Fibroblast of skin of abdomen (primary cell): ENCODE measurements at places on chromosomes 3 and 15.

GRCh38 chr3:71759401-71759800, 5.7 kb downstream of the GPR27 start:
- DNase-seq, result no peak

- DNase-seq, result no peak
Observed at GRCh38 chr3:5006755-5007202, 27.5 kb downstream of the BHLHE40 start.

DNA sequence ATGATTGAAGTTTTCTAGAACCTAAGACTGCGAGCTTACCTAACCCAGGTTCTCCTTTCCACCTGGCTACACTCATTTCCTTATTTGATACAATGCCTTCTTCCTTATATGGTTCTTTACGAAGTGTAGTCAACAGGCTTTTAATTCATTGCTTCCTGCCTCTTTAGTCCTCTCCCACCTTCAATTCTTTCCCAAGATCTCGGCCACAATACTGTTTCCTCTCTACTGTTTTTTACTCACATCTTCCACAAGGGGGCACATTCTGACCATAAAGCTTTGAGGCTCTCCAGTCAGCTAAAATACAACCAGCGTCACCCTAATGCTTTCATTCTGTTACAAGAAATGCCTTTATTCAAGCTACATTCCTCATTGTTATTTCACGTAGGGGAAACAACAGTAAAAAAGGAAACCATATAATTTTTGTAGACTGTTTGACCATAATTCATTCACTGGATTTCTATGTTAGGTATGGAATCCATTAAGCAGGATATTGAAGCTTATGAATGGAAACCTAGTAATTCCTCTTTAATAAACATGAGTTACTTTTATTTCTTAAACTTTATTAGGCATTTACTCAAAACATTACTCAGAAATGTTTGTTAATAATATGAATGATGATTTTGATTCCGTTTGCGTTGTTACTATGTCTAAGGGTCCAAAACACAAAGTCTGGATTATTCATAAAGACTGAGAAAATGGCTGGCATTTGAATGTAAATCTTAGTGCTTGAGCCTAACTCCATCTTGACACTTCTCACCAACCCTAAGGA, 29.5 kb upstream of the VEPH1 start:
- peak; percentile 94 for DNase-seq

DNA sequence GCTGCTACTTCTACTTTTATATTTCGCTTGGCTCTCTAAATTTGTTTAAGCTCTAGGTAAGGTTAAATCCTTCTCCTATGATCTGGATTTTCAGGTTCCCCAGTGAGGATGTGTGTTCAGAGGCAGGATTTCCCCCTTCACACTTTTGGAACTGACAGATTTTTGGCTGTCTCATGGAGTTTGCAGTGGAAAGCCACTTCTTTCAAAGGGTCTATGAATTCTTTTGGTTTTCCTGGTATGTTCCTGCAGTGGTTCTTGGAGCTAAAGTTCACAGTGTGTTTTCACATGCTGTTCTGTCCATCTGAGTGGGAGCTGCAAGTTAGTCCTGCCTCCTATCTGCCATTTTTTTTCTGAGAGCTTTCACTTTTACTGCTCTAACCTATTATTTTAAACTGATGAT, 21.6 kb upstream of the TIGIT start:
- no peak for DNase-seq

GRCh38 chr3:195123281-195123691, 147.7 kb downstream of the XXYLT1 start:
- DNase-seq, result peak; percentile 82

GRCh38 chr15:41334293-41335120, 1.8 kb downstream of the NUSAP1 start:
- DNase-seq, result no peak

DNA sequence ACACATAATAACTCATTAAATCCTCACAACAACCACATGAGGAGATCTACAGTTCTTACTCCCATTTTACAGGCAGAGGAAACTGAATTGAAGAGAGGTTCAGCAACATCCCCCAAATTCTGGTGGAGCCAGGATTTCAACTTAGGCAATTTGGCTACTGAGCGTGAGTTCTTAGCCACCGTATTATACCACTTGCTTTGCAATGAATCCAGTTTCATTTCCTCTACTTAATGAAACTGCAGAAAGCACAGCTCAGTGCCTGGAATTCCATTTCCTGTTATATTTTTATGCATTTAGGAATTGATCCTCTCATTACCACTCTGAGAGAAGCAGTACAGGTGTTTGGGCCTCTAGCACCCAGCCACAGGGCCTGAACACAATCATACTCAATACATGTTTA, 4.3 kb downstream of the ZNF860 start:
- DNase-seq, result no peak

- no peak for DNase-seq
Observed at GRCh38 chr3:10328460-10329071, 7.7 kb upstream of the SEC13 start.

DNA sequence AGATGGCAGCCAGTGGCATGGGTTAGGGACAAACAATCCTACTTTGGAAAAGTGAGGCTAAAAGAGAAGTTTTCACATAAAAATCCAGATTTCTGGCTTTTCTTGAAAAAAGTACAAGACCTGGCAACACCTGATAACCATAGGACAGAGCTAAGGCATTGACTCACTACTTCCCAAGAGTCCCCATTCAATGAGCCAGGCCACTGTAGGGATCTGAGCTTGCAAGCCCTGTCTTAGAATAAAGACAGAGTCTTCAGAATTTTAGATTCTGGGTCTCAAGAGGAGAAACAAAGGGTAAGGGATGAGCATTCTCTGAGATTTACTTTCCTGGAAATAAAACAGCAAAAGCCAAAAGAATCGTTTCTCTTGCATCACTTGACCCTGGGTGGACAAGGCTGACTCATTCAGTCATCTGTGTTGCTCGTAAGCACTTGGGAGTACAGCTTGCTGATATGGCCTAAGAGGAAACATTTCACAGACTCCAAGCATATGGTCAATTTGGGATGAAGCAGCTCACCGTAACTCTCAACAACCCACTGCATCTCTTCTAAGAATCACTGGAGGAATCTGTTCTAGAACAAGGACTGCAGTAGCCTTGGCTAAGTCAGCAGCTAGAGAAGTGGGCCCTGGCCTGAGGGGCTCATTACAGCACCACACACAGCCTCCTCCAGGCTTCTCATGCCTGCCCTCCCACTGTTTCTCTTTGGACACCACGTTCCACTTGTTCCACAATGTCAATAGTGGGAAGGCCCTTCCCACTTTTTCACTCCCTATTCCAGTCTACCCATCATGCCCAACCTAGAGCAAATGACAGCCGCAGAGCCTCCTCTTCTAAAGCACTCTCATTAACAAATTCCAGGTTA, 86.2 kb downstream of the RFTN1 start:
- peak; percentile 83 for DNase-seq

DNA sequence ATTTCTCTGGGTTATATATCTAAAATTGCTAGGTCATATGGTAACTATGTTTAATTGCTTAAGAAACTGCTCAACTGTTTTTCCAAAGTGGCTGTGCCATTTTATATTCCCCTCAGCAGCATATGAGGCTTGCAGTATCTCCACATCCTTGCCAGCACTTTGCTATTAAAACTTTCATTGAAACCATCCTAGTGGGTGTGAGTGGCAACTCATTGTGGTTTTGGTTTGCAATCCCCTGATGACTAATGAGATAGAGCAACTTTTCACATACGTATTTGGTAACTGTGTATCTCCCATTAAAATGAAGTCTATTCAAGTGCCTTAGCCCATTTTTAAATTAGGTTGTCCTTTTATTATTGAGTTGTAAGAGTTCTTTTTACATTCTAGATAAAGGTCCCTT, 17.3 kb downstream of the KPNA1 start:
- DNase-seq, result peak; percentile 85

DNA sequence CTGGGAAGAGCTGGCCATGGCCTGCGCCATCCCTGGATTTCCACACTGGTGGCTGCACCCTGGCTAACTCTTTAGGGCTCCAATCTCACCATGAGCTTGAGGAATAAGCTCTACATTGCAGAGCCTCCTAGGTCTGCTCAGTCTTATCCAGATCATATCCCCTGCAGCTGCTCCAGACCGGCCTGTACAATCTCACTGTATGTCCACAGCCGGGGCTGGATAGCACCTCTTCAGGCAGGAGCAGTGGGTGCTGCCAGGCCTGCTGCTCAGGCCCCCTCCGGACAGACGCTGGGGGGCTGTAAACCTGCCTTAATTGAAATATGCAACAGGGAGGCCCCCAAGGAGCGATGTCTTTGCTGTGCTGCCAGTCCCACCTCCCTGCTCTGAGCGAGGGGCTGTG, 15.6 kb downstream of the INSYN1 start:
- DNase-seq, result no peak

GRCh38 chr15:42139596-42139995, 16.8 kb downstream of the PLA2G4F start:
- no peak for DNase-seq

- no peak for DNase-seq
Observed at GRCh38 chr15:96343113-96344059, 12.9 kb downstream of the NR2F2 start.

GRCh38 chr3:192410684-192410960, 316.7 kb downstream of the FGF12 start:
- no peak for DNase-seq

DNA sequence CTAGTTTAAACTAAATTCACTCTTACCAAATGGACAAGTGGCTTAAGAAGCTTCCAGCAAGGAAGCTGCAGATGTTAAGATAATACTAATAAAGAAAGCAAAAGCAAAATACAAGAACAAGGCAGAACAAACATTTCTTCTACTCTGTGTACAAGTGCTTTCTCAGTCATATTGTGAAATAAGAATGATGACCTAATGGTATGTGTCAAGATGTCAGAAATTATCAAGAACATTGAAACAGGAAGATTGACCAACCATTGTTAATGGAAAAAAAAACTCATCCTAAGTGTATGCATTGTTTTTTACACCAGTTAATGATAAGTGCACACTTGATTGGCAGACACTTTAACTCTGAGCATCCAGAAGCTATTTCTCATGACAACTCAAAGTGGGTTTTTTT, 65.4 kb upstream of the P2RY1 start:
- DNase-seq, result no peak

DNA sequence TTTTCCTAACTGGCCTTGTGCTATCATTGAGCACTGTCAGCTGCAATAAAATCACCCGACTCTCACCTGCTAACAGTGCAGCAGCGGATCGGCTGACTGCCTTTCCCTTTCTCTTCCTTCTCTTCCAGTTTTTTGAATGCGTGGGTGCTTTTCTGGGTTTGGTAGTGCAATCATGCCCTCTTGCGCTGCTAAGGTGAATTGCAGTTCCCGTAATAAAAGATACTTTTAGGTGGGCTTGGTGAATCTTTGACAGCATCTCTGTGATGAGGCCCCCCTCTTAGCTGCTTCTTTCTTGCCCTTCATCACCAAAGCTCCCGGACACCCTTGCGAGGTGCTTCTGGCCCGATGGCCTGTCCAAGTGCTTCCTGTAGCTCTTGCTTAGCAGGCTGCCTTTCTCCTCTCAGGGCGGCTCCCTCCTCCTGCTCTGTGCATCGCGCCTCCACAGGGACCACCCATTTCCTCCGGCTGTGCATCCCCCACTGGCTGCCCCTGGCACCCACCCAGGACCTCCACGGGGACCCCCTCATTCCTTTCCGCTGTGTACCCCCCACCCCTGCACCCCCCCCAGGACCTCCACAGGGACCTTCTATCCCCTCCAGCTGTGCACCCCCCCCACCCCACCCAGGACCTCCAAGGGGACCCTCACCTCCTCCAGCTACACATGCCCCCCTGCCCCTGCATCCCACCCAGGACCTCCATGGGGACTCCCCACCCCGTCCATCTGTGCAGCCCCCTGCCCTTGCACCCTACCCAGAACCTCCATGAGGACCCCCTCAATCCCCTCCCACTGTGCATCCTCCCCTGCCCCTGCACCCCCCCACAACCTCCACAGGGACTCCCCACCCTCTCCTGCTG, 50.8 kb upstream of the RPL32 start:
- peak; percentile 58 for DNase-seq

DNA sequence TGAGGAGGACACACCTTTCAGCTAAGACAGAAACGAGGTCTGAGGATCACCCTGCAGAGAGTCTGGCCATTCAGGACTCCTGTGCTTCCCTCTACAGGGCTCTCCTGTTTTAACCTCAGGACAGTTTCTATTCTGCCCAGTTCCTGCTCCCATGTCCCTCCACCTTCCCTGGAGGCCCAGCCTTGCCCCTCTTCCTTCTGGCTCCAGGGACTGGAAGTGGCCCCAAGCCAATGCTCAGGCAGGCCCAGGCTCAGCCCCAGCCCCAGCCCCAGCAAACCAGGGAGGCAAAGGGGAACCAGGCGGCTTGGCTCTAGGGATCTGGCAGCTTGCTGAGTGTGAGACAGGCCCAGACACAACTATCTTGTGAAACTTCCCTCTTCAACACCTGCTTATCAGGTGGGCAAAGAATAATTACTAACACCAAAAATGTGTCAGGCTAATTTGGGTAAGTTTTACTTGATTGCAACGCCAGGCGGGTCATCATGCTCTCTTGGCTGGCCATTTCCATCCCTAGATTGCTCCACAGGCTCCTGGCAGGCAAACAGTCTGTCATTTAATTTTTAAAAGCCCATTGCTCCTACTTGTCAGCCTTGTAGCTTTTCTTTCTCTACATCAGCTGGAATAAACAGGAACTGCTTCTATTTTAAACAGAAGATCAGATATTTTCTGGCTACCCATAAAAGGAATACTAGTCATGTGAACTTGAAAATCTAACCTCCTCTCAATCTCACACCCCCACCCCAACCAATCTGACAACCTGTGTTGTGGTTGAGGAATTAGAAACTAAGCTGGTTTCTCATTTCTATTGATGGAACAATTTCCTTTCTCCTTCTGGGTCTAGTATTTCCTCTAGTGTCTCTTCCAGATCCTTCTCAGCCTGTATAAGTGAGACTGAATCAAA, 33.5 kb downstream of the UPK1B start:
- DNase-seq, result no peak

DNA sequence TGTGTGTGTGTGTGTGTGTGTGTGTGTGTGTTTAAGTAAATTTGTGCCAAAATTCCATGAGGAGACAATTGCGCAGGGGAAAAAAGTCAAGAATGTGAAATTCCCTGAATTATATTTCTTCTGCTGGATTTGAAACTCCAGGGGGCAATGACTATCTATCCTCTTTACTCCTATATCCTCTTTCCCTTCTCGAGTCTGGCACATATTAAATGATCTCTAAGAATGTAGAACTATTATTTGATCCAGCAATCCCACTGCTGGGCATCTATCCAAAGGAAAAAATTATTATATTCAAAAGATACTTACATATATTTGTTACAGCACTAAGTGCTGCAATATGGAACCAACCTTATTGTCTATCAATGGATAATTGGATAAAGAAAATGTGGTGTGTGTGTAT, 350.1 kb upstream of the ADAMTS9 start:
- DNase-seq, result peak; percentile 58
